PC-3 (cell line): ENCODE measurements at places on chromosomes 7 and 10. TPM values are rescaled to one million over a fixed set of nuclear protein-coding genes. Genes with fewer than 3 reads are reported as not detected.

The TLL2 gene
- 0.18 TPM in 1 of 2 replicates, not detected in the other for total RNA-seq

The AQP1 gene
- 0.81 and 1.2 TPM in 2 replicates for total RNA-seq

The IRF5 gene
- 12.2 and 15.3 TPM in 2 replicates for total RNA-seq

The OR13A1 gene
- total RNA-seq = 0.04 TPM in 1 of 2 replicates, not detected in the other

The RAPGEF5 gene
- 5.6 and 10.8 TPM in 2 replicates for total RNA-seq

The OPN1SW gene
- not detected in 2 replicates for total RNA-seq

The CYP2C19 gene
- total RNA-seq = not detected in 2 replicates
